ENCODE measurements at places on chromosomes 2 and 18.
A peak's percentile ranks its signal among the peaks of the same experiment; 100 is the strongest.

DNA sequence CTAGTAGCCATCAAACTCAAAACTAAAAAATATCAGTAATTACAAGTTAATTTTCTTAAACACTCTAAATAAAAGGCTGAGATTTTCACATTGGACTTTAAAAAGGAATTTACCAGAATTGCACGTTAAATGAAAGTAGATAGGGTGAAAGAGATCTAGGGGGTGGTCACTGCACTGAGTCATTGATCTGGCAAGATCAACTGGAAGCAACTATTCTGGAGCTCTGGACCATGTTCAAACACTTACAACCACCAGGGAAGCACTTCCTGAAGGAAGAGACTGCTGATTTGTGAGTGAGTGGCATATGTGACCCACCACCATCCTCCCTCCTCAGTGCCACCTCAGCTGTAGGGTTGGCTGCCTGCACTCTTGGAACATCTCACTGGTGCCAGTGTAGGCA lies 111.8 kb downstream of the UGGT1 start:
- DNase-seq = no peak

GRCh38 chr18:23257137-23257536 lies 121.9 kb downstream of the CABLES1 start:
- DNase-seq = no peak

DNA sequence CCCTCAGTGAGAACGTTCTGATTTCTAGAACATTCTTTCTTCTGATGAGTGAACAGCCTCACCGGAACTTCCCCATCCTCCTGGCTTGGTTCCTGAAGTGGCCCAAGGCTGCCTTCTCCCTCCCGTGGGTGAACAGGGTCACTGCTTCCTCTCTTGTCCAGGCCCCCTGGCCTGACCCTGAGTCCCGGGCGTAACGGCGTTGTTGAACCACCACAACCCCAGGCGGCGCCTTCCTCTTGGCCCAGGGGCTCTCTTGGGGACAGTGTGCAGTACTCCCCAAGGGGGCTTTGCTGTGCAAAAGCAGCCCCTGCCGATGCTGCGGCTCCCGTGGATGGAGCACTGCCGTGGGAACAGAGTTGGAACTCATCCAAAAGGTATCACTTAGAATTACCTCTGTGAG lies 147.2 kb downstream of the TSN start:
- DNase-seq = peak; percentile 83

DNA sequence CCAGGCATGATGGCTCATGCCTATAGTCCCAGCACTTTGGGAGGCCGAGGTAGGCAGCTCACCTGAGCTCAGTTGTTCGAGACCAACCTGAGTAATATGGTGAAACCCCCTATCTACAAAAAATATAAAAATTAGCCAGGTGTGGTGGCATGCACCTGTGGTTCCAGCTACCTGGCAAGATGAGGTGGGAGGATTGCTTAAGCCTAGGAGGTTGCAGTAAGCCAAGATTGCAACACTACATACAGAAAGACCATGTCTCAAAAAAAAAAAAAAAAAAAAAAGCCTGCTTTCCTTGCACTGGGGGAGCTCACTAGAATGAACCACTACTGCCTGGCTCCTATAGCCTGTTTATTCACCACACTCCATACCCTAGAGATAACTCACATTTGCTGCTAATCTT lies 7.4 kb upstream of the MAT2A start:
- DNase-seq = no peak

DNA sequence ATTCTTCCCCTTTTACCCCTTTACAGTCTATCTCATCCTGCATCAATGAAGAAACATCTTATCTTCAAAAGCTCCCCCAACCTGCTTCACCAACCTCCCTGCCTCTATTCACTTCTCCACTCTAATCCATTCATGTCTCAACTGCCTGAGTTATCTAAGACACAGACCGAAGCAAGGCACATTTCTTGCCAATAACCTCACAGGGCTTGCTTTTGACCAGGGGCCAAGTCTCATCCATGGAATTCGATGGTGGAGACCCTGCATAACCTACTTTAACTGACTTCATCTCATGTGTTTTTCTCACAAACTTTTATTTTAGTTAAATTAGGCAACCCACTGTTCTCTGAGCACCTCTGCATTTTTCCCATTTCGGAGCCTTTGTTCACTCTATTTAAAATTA lies 69.7 kb downstream of the MYCN start:
- DNase-seq = no peak

- no peak for DNase-seq
Measured at GRCh38 chr2:151067658-151068369, 193.8 kb downstream of the RBM43 start.
